ENCODE measurements at places on chromosomes 11 and 22.
A peak's percentile ranks its signal among the peaks of the same experiment; 100 is the strongest.

- no peak for DNase-seq
Observed at GRCh38 chr22:23243006-23243573, 62.8 kb downstream of the BCR start.

GRCh38 chr22:35334004-35334403 lies 34.3 kb downstream of the TOM1 start:
- no peak for DNase-seq

GRCh38 chr11:78350091-78350645 lies 67.5 kb downstream of the GAB2 start:
- no peak for DNase-seq

DNA sequence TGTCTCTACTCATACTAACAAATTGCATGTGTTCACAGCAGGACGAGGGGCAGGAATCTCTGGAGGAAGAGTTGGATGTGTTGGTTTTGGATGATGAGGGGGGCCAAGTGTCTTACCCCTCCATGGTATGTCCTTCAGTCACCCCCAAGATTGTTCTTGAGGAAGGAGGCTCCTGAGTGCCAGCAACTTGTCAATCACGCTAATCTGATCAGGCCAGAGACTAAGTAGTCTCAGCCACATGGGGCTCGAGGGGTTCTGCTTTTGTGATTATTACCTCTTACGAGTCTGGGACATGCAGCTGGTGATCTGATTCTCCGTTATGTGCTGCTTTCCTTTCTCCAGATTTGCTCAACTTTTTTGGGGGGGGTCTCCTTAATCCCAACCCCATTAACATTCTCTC lies 54.3 kb downstream of the CTNND1 start:
- no peak for DNase-seq

DNA sequence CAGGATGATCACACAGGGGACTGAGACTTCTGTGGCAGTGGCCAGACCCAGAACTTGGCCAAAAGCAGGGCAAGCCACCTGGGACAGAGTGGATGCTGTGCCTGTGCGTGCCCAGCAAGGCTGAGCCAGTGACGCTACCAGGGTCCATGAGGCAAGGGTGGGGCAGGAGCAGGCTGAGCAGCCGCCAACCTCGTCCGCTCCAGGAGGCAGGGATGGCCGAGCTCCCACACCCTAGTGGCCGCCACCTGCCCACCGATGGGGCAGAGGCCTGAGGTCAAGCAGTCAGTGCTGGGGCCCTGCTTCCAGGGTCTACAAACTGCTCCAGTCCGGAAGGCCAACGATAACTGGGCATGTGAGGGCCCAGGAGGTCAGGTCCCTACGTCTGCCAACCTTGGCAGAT lies 7.3 kb downstream of the KRTAP5-9 start:
- DNase-seq, result no peak

GRCh38 chr11:6609502-6610015 lies 2.5 kb downstream of the TAF10 start:
- no peak for DNase-seq

DNA sequence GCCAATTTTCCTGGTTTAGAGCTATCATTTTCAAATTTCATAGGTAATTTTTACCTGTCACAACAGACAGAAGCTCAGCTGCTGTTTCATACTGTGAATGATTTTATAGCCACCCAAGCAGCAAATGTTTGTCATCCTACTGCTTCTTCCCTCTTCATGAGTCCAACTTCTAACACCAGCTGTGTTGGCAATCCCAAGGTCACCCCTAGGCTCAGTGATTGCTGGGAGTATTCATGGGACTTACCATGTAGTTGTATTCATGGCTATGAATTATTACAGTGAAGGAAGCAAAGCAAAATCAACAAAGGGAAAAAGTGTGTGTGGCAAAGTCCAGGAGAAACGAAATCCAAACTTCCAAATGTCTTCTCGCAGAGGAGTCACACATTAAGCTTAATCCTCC lies 28.5 kb downstream of the CUL5 start:
- no peak for DNase-seq

DNA sequence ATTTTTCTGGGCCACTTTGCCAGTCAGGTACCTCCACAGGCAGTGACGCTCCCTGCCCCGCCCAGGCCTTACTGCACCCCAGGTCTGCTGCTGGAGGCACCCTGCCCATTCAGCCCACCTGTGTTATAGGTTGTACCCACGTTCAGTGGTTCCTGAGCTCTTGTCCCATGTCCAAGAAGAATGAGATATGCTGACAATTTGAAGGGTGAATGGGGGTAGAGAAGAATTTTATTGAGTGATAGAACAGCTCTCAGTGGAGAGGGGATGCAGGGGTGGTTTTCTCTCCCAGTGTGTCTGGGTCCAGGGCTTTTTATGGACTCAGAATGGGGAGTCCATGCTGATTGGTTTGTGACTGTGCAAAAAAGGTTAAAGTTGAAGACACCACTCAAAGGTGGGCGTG lies 149.7 kb downstream of the LDLRAD3 start:
- DNase-seq, result no peak

DNA sequence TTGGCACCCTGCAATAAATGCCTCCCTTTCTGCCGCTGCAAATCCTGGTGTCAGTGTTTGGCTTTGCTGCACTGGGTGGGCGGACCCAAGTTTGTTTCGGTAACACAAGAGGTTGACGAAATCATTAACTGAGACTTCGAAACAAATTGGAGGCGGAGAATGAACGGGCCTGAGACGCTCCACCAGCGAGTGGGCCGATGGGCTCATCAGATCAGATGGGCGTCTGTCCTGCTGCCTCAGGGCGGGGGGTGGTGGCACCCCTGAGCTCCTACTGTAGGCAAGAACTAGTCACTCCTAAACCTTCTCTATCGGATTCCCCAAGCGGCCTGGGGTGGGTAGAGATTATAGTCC lies 918 bp upstream of the CAPN5 start:
- no peak for DNase-seq

GRCh38 chr11:110463153-110463552 lies 33.4 kb downstream of the FDX1 start:
- DNase-seq, result peak; percentile 43

GRCh38 chr22:25375683-25376082 lies 156.2 kb downstream of the CRYBB2 start:
- DNase-seq, result no peak

- DNase-seq, result no peak
Observed at GRCh38 chr11:3823303-3823702, 14.9 kb downstream of the PGAP2 start.

DNA sequence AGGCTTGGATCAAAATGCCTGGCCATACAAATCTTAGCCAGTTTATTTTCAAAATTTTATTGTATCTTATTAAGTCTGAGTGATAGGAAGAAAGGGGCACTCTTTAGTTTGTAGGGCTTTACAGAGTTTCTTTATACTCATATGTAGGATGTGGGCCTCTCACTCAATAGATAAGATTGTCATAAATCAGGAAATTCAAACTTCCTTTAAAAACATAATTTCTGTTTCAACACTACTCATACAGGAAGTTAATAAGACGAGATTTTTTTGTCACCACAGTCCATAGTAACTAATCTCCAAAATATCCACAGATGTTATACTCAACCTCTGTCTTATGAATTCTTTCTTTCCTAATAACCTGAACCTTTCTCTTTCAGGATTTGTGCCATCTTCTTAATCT lies 13.3 kb upstream of the OR56B4 start:
- no peak for DNase-seq

GRCh38 chr22:25403811-25404471 lies 160.5 kb upstream of the GRK3 start:
- peak; percentile 15 for DNase-seq

DNA sequence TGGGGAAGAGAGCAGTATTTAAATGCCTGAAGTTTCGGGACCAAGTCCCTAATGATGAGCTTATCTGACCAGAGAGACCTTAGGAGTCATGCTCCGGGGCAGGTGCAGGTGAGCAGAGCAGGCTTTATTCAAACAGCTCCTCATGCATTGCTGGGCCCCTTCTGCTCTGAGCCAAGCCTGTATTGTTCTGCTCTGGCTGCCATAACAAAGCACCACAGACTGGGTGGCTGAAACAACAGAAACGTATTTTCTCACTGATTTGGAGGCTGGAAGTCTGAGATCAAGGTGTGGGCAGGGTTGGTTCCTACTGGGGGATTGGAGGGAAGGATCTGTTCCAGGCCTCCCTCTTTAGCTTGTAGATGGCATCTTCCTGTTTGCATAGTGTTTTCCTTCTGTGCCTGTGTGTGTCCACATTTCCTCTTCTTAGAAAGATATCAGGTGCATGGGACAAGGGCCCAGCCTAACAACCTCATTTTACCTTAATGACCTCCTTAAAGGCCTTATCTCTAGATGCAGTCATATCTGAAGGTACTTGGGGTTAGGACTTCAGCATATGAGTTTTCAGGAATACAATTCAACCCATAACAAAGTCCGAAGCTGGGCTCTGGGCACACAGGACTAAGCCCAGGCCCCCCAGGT lies 97.1 kb upstream of the PARVA start:
- DNase-seq, result no peak

DNA sequence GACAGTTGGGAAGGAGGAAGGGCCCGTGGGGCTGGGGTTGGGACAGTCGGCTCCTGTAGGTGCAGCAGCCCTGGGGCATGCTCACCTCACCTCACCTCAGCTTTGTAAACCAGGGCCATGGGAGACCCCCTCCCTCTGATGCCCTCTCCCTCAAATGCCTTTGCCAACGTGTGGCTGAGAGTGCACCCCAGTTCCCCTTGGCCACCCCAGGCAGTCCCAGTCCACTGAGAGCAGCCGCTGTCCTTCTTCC lies 4.2 kb upstream of the NEAT1 start:
- DNase-seq, result no peak

- DNase-seq, result no peak
Observed at GRCh38 chr11:2271077-2271326, 614 bp upstream of the ASCL2 start.

DNA sequence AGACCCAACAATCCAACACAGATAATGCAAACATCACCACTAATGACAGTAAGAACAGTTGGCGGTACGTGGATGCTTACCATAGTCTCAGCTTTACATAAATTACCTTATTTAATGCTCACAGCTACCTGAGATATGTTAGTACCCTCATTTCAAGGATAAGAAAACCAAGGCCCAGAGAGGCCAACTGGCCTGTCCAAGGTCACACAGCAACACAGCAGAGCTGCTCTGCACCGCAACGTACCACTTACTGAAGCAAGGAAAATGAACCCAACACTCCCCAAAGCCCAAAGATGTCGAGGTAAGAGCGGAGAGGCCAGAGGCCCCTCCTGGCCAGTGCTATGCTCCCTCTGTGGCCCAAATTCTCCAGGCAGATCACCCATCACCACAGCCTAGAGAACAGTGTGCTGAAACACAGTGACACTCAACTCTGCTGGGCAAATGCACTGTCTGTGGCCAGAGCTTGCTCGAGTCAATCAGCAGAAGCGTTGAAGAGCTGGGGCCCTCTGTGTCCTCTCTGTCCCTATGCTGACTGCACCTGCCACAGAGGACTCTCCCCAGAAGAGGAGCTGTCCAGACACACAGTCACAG lies 14.0 kb downstream of the SHANK2 start:
- no peak for DNase-seq

GRCh38 chr11:63931045-63931444 lies 7.8 kb upstream of the NAA40 start:
- DNase-seq, result no peak

- DNase-seq, result no peak
Observed at GRCh38 chr11:8814209-8814922, 96.6 kb upstream of the AKIP1 start.

- DNase-seq, result no peak
Observed at GRCh38 chr22:36734171-36735058, 30.9 kb upstream of the CACNG2 start.

DNA sequence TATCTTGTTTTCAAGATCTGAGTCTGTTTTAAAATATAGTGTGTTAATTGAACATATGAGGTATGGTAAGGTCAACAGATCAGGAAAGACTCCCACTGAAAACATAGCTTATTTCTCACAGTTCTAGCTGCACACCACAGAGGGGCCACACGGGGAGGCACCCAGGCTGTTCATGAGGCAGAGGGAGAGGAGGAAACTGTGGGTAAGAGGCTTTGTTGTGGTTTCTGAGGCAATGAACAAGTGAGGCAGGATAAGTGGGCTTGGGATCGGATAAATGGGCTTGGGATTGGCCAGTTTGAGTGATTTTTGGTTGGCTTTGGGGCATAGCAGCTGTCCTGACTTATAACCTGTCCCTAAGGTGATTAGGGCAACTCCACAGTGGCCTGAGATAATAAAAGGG lies 242.1 kb downstream of the LUZP2 start:
- no peak for DNase-seq

DNA sequence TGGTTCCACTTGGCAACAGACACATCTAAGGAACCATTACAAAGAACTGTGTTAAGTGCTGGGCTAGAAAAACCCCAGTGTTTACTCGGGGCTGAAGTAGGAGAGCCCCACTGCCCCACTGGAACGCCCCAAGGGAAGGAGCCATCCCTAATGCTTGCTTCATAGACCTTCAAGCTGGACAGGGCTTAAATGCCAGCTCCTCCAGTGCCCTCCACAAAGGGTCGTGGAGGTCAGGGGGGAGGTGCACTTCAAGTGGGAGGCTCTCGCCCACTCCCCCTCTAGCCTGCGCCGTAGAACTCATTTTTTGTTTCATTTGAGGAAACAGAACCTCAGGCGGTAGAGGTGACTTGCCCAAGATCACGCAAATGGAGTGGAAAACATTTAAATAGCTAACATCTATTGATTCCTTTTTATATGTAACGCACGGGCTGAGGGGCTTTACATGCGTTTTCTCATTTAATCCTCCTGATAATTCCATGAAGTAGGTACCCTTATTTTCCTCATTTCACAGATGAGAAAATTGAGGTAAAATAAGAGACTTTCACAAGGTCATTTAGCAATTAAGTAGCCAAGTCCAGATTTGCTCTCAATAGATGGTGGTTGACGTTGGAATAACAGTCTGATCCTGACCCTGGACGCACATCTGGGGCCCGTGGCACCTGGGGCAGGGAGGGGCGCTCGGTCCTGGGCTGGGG lies 545 bp upstream of the ZDHHC13 start:
- DNase-seq, result no peak

DNA sequence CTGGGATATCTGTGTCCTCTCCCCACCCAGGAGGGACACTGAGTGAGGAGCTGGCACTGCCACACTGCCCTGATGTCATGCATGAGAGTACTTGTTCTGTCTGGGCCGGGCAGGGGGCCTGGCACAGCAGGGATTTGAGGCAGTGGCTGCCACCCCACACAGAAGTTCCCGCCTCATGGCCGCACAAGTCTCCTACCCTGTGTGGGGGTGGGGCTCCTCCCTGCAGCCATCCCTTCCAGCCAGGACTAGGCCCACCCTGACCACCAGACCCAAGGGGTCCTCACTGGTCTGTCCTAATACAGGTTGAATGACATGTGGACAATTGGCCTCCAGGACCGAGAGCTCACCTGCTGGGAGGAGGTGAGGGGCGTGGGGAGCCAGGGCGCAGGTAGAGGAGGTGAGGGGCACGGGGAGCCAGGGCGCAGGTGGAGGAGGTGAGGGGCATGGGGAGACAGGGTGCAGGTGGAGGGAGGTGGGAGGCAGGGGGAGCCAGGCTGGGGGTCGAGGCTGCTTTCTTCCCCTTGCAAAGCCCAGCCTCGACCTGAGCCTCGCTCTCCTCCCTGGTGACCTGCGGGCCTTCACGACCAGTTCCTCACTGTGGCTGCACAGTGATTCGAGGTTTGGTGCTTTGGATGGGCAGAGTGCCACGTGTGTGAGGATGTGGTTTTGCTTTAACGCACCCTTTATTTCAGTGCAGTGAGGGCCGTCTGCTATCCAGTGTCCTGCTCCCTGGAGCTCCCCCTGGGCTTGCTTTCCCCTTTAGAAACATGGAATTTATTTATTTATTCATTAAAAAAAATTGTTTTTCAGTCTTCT lies 7.4 kb downstream of the LZTR1 start:
- DNase-seq, result no peak

GRCh38 chr22:25919452-25919851 lies 177.5 kb downstream of the MYO18B start:
- DNase-seq, result peak; percentile 90

GRCh38 chr11:18054511-18055103 lies 8.5 kb upstream of the TPH1 start:
- no peak for DNase-seq

GRCh38 chr11:117444256-117444655 lies 116.6 kb downstream of the CEP164 start:
- DNase-seq, result no peak

Data from NCI-H1105 treated with DMSO at 0.1 percent for 48 hours (cell line).